WTC11 (cell line): ENCODE measurements at places on chromosomes 4 and X.

DNA sequence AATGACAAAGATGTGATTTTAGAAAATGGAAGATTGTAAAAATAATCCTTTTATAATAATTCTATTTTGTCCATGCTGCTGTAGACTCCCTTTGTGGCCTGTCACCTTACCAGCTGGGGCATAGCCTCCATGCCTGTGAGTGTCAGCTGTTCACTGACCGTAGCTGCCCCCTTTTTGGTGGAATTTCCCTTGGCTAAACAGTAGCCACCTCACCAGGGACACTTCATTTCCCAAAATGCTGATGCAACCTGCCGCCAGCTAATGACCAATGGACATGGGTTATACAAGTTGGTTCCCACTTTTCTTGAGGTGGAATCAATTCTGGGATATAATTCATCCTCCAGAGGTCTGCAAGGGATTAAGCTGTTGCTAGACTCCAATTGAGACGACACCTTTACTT, 368.4 kb downstream of the PRDM5 start:
- DNase-seq: no peak

- no peak for DNase-seq
These were observed 289.1 kb upstream of the CLNK start for GRCh38 chr4:10973686-10974085.

GRCh38 chrX:13761606-13762414, 27.3 kb downstream of the OFD1 start:
- DNase-seq: peak; percentile 16

- no peak for DNase-seq
These were observed 360.9 kb downstream of the PRDM5 start for GRCh38 chr4:120561648-120562047.

GRCh38 chr4:147513952-147514351, 33.1 kb downstream of the EDNRA start:
- no peak for DNase-seq

DNA sequence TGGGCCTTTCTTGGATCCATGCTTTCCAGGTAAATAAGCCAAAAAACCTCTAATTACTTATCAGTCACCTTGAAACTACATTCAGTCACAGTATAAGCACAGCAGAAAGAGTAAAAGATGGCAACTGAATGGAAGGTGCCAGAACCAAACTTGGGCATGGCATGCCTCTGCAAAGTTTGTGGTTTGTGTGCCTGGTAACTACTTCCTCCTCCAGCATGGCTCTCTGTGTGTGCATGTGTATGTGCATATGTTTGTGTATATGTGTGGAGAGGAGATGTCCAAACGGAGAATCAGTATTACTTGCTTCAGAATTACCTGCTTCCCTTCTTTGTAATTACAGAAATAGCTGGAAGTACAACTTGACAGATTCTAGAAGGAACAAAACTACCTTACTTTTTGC, 67.5 kb downstream of the AGTR2 start:
- no peak for DNase-seq

- no peak for DNase-seq
These were observed 62.5 kb downstream of the PPEF1 start for GRCh38 chrX:18769812-18770573.

DNA sequence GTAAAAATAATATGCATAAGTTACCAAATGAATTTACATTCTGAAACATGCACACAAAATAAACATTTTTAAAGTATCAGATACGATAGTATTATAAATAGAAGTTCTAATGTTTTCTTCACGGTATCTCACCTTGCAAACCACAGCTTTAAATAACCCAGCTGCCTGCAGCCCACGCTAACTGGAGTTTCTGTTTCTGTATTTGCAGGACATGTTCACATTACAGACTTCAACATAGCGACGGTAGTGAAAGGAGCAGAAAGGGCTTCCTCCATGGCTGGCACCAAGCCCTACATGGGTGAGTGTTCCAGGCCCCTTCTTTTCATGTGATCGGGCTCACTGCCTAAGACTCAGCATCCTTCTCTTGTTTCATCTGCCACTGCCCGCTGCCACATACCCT, 291.7 kb downstream of the EVC2 start:
- DNase-seq: no peak

- DNase-seq: no peak
These were observed 7.0 kb downstream of the NUP54 start for GRCh38 chr4:76141241-76141640.

DNA sequence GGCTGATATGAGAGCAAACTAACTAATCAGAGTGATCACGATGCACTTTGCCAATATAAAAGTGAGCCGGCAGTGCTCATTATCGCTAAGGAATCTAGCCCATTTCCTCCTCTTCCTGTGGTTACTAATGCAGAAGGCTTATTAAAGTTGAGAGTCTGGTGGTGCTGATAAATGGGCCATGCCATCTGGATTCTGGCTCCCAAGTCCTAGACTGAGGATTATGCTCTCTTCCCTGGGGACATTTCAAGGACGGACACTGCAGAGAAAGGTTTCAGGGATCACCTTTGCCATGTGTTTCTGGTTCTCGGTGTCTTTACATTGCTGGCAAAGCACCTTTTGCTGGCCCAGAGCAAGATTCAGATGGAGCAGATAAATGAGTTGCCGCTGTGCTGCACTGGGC, 85.3 kb downstream of the RTL5 start:
- no peak for DNase-seq

DNA sequence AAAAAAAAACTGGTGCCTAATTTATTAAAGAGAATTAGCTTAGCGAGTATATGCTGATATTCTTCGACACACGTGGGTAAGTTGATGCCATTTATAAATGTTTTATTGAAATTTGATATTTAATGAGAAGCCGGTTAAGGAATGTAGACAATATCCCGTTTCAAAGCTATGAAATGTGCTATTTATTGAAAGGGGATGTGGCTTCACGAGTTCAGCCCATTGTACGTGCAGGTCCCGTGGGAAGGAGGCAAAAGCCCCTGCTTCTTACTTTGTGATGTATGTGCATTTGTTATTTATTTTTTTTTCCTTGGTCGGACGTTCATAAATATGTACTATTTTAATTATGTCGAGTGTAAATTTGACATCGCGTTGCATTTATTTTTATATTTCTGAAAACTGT, 20.2 kb downstream of the SHOX start:
- no peak for DNase-seq

GRCh38 chr4:92050875-92051274, 252.9 kb upstream of the GRID2 start:
- no peak for DNase-seq

DNA sequence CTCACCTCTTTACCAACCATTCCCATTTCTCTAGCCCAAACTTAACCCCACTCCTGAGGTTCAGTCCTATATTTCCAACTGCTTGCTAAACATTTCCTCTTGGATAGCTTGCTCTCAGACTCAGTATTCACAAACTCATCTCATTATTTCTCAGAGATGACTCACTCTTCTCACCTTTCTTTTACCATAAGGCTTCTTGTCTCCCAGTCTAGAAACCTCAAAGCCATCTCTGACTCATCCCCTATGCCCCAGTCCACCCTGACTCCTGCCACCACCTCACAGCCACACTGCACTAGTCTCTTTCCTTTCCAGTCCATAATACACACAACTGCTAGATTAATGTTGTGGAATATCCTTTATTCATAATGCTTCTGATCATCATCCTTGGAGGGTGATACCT, 4.8 kb downstream of the FRMPD3 start:
- DNase-seq: no peak

DNA sequence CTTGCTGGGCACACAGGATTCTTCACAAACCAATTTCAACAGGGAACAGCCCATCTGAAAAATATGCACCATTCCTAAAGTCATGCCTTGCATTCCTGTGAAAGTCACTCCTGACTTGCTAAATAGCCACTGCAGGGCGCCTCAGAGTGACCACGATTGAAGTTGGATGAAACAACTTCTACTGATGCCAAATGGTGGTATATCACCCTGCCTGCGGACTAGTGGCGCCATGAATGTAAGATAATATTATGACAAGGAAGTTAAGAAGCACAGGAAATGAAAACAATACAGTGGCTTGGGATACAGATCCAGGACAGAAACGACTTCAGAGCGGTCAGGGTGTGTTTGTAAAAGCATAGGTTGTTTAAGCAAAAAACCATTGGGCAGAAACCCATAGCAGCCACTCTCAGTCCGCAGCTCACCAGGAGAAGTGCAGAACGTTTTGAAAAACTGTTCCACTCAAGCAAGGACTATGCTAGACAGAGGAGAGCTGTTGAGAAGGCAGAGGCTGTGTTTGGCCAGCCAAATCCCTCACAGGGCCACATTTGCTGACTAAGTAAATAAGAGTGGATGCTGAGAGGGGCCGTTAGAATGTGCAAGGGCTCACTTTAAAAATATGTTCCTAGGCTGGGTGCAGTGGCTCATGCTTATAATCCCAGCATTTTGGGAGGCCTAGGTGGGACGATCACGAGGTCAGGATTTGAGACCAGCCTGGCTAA, 250.4 kb downstream of the PTTG2 start:
- no peak for DNase-seq

GRCh38 chr4:99947608-99948007, 1.2 kb upstream of the DNAJB14 start:
- DNase-seq: no peak

DNA sequence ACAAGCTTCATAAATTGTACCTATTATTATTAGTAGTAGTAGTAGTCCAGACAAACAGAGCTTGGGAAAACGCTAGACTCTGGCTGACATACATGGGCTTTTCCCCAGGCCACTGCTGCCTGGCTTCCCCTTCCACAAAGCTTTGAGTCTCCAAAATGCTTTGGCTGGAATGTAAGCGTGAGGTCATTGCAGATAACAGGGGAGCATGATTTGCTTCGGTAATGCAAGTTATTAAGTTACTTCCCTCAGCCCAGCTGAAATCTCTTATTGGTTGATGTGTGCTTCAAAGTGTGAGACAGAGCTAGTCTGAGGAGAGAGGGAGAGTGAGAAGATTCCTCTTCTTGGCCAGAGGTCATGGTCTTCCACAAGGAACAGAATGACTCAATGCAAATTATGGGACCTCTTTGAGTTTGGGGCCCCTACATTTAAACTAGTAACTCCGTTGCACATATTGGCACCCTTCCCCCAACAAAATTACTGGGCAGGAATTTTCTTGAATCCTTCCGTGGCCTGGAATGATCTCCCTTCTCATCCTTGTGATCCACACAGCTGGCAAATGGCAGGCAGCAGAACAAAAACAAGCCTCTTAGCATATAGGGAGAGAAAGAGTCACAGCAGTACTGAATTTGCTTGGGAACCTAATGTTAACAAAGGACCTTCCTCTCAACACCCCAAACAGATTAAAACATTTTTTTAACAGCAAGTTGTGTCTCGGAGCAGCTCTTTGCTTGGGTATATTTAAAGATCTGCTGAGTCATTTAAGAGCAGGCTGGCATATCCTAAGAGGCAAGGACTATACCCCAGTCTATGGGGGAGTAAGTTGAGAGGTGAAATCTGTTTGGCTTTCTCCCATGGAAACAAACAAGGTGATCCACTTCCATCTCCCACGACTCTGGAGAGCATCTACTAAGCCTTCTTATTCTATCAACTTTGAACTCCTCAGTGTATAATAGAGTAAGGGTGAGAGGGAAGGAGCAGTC, 19.9 kb downstream of the AR start:
- no peak for DNase-seq

- no peak for DNase-seq
These were observed 16.8 kb upstream of the RAB40A start for GRCh38 chrX:103536071-103536470.

DNA sequence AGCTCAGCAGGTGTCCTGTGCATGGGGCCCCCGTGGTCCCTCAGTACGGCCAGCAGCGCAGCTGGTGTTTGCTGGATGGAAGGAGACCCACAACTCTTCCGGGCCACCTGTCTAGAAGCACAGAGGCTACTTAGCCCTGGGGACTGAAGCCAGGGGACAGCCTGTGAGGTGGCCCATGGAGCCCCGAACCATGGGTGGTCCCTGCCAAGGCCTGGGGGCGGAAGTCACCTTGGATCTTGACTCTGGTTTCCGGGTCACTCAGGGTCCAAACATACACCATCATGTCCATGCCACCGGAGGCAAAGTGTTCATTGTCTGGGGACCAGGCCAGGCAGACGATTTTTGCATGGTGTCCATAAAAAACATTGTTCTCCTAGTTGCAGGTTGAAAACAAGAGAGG, 39.5 kb downstream of the WDR1 start:
- DNase-seq: peak; percentile 4

- DNase-seq: no peak
These were observed 110.0 kb downstream of the DHRSX start for GRCh38 chrX:2390754-2391153.

DNA sequence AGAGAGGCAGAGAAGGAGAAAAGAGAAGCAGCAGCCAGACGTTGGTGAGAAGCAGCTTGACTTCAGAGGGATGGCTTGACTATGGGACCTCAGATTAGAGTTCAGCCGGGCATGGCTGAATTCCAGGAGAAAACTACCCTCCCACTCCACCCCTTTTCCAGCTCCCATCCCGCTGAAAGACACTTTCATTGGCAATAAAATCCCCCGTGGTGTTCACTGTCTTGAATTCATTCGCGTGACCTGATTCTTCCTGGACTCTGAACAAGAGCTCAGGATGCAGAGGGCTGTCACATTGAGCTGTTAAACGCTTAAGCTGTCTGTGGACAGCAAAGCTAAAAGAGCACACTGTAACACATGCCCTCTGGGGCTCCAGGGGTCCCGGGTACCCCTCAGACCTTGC, 1575.3 kb upstream of the AGA start:
- no peak for DNase-seq

DNA sequence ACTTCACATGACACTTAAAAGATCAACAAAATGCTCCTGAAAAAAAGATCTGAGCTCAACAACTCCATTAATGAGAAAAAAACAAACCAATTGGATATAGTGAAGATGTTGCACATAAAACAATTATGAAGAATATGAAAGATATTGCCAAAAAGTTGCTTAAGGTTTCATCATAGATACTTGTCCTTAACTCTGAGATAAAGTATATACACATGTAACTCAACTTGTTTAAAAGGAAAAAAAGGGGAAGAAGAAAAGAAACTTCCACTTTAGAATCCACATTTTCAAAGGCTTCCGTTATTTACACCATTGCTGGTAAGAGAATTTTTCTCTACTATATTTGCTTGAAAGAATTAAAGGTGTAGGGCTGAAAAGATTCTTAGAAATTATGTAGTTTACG, 2.7 kb downstream of the AFAP1 start:
- DNase-seq: no peak

DNA sequence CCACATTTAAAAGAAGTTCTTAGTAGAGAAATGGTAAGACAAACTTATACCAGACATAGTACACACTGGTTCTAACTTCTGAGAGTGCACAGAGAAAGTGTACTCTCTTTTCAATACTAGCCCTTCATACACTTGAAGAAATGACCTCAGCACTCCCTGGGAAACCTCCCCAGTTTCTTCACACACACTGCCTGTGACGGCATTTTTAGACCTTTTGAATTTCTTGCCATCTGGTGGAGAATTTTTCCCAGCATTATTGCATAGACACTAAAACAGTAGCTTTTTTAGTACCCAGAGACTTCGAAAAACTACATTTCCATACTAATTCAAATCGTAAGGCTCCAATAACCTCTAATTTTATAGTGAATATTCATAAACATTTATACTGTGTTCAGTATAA, 341.6 kb upstream of the MAOA start:
- DNase-seq: no peak

GRCh38 chr4:113187358-113187757, 137.9 kb downstream of the ANK2 start:
- DNase-seq: no peak
